Natural killer cell treated with Interleukin-12 subunit alpha and Interleukin-12 subunit beta and Interleukin-15 and Interleukin-18, amount 100 ng/mL, for 72 hours (primary cell): ENCODE measurements at places on chromosomes 6 and 20. TPM values are rescaled to one million over a fixed set of nuclear protein-coding genes. Genes with fewer than 3 reads are reported as not detected.

SAMD10 gene
- total RNA-seq: 33.3 TPM

DNA sequence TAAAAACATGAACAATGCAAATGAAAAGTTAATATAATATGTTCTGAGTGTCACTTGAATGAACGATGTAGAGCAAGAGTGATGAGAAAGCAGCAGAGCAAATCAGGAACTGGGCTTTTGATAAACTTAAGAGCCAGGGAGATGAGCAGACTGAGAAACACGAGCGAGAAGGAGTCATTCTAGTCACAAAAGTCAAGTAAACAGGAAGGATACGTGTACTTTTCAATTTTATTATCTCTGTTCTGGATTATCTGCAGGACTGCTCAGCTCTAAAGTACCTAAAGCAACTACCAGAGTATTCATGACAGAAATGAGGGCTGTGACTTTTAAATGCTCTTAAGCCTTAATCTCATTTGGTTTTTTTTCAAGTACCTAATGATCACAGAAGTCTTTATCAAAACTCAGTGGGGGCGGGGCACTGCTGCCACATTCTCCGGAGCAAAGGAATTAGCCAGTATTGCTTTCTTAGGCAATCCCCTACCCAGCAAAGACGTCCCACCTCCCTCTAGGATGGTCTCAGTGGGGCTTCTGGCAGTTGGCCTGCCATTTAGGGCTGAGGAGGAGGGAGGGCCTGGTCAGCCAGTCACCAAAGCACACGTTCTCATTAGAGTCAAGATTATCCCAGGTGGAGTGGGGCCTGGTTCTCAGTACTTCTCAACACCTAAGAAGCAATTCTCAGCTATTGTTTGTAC is 8.6 kb downstream of the MAN1A1 start:
- no peak for DNase-seq

DNA sequence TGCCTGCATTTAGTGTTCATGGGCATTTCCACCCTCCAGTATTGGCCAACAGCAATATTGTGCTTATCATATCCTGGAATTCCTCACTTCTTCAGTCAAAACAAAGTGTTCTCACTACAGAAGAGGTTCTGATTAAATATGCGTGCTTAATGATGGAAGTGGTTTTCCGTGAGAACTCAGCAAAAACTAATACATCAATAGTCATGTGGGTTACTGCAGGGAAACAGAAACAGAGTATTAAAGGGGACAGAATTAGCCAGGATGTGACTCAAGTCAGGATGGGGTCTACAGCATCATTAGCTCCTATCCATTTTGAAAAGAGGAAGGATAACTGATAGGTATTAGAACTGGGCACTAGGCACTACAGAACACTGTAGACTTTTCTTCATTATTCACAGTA is 384.6 kb downstream of the CDKAL1 start:
- DNase-seq: no peak

GRCh38 chr6:119314885-119315272 is 34.7 kb downstream of the MAN1A1 start:
- no peak for DNase-seq

GRCh38 chr6:1761477-1761877 is 151.8 kb downstream of the FOXC1 start:
- no peak for DNase-seq

DNA sequence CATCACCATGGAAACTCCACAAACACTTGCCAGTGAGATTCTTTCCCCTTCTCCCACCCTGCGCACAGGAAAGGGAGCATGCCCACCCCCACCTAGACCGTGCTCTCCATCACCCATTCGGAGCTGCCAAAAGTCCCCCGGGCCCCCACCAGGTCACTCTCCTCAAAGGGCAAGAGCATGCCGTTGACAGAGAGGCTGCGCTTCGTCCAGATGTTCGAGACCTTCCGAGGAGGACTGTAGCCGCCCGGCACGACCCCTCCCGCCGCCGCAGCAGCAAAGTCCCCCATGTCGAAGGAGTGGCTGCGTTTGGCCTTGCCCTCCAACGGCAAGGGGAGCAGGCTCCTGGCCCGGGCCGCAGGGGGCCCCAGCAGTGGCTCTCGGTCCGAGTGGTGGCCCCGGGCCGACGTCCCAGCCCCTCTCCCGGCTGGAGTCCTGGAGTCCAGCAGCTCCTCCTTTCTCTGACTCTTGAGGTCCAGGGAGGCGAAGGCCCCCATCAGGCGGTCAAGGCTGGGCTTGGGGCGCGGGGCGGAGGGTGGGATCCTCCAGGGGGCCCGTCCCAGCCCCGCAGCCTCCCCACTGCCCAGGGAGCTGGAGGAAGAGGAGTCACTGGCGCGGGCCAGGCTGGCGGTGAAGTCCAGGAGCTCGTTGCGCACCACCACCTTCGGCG is 195.2 kb downstream of the LRFN2 start:
- DNase-seq: no peak
